Naive thymus-derived CD8-positive, alpha-beta T cell (primary cell): ENCODE measurements at places on chromosomes 11 and 22.

GRCh38 chr11:17827006-17827405, 92.4 kb downstream of the KCNC1 start:
- no peak for DNase-seq

- DNase-seq = no peak
These were observed 63.8 kb downstream of the MYEOV start for GRCh38 chr11:69357458-69358397.

DNA sequence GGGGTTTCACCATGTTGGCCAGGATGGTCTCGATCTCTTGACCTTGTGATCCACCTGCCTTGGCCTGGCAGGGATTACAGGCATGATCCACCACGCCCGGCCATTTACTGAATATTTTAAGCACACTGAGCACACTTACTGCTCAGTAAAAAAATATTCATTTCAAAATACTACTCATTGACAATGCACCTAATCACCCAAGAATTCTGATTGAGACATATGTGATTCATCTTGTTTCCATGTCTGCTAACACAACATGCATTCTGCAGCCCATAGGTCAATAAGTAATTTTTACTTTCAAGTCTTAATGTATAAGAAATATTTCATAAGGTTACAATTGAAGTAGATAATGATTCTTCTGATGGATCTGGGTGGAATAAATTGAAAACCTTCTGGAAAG, 4.2 kb upstream of the OR52J3 start:
- no peak for DNase-seq

- DNase-seq = no peak
These were observed 52.2 kb downstream of the PPFIA1 start for GRCh38 chr11:70322666-70323065.

- no peak for DNase-seq
These were observed 223.8 kb downstream of the LRRC4C start for GRCh38 chr11:41235668-41236067.

DNA sequence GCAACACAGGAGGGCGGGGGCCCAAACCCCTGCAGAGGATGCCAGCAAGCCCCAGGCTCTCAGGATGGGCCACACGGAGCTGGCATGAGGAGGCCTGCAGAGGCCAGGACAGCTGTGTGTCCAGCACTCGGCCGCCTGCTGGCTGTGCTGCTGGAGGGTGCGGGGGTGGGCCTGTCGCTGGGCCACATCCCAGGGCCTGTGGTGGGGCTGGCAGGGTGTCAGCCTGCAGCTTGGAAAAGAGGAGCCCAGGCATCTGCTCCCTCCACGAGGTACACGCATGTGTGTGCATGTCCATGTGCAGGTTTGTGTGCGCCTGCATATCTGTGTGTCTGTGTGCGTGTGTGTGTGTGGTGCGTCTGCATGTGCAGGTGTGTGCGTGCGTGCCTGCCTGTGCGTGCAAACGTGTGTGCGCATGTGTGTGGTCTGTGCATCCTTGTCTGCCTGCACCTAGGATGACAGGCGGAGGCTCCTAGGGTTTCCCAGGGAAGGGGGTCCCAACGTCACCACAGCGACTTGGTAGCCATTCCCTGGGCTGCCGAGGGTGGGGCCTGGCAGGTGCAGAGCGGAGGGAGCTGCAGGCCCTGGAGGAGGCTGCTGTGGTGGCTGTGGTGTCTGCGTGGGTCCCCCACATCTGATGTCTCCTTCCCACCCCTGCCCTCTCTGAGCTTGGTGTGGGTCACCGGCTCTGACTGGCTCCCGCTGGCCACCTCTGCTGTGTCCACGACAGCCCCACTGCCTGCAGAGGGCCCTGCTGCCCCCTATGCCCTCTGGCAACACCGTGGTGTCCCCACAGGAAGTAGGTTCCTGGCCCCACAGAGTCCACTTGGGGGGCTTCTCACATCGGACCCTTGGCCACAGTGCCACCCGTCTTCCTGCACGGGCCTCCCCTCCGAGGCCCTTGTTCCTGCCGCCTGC, 17.1 kb downstream of the BRSK2 start:
- no peak for DNase-seq

GRCh38 chr11:67997475-67997921, 6.4 kb downstream of the UNC93B1 start:
- no peak for DNase-seq
